Osteoblast (primary cell): ENCODE measurements at places on chromosomes 4 and X.

DNA sequence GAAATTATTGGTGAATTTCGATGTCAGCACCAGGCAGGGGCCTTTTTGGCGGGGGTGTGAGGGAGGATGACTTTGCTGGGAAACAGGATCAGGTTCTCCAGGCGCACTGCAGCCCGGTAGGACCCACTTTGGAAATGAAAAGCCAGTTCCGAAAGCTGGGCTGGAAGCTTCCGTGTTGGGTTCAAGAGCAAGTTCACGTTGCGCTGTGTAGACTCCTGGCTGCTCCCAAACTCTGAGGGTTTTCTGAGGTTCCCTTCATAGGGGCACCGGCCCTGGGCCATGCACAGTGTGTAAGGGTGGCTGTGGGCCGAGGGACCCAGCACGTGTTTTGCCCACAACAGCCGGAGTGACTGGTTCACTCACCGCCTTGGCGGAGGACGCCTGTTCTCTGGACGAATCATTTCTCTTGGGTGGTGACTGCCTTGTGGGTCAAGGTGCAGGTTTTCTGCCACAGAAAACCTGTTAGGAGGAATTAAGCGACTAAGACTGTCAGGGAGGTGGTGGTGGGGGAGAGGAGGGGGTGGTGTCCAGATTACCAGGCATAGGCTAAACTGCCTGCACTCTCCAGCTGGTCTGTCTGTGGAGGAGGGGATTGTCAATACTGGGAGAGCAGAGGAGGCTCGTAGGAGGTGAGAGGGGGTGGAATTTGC lies 8.0 kb downstream of the SHOX start:
- no peak overlapping the region for H3K4me3 ChIP-seq
- H3K27ac ChIP-seq: no peak overlapping the region
- no peak for DNase-seq
- no peaks in the 10 kb centered on the region for H3K4me1 ChIP-seq
- peaks cover 3% of the 10 kb centered on the region for H3K27me3 ChIP-seq
- H3K36me3 ChIP-seq: no peaks in the 10 kb centered on the region

DNA sequence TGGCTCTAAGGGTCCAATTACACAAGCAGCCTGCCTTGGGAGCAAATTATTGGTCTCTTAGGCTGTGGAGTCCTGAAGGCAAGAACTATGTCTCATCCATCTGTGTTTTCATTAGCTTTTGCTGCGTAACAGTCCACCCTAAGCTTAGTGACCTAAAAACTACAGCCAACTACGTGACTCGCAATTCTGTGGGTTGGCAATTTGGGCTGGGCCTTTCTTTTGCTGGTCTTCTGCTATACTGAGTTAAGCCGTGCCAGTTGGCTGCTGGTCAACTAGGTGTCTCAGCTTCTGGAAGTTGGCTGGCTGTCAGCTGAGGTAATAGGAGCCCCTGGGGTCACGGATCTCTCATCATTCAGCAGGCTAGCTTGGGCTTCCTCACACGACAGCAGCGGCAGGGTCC lies 205.6 kb upstream of the S100G start:
- DNase-seq: peak; percentile 72
- no peaks in the 10 kb centered on the region for H3K4me1 ChIP-seq
- H3K4me3 ChIP-seq: no peak overlapping the region
- H3K36me3 ChIP-seq: no peaks in the 10 kb centered on the region

DNA sequence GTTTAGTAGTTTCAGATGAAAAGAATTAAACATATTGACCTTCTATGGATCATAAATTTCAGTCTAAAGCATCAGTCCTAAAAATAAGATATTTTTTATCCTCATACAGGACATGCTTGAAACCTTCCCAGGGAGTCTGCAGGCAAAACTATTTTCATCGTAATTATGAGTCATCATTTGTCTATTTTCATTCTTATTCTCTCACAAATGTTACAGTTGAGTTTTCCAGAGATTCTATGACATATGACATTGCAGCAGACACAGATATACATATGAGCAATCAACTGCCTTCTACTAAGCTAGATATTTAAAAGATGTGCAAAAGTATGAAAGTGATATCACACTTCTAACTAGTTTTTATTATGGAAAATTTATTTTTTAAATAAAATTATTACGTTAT lies 398.0 kb downstream of the MAGEB5 start:
- no peak overlapping the region for H3K27ac ChIP-seq
- H3K4me1 ChIP-seq: no peaks in the 10 kb centered on the region
- no peak overlapping the region for H3K4me3 ChIP-seq
- H3K27me3 ChIP-seq: no peaks in the 10 kb centered on the region

DNA sequence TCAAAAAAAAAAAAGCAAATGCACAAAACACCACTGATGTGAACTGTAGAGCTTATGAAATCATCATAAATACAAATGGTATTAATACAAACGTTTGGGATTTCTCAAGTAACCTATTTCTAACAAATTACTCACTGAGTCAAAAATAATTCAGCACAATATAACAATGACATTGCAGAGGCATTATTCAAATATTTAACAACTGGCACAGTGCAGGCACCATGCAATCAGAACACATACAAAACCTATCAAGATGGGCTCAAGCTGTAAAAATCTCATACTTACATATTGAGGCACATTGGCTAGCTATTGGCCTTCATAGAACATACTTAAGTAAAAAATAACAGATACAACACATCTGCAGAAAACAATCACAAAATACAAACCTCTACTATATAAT lies 81.1 kb downstream of the LRBA start:
- H3K4me3 ChIP-seq: no peak overlapping the region
- no peaks in the 10 kb centered on the region for H3K27me3 ChIP-seq
- H3K27ac ChIP-seq: no peak overlapping the region
- H3K36me3 ChIP-seq: no peaks in the 10 kb centered on the region
- H3K4me1 ChIP-seq: no peaks in the 10 kb centered on the region
- DNase-seq: no peak

- H3K27me3 ChIP-seq: no peaks in the 10 kb centered on the region
- H3K36me3 ChIP-seq: no peaks in the 10 kb centered on the region
- no peaks in the 10 kb centered on the region for H3K4me1 ChIP-seq
- DNase-seq: no peak
- H3K4me3 ChIP-seq: no peak overlapping the region
- H3K27ac ChIP-seq: no peak overlapping the region
Observed at GRCh38 chr4:21512353-21512752, 436.2 kb downstream of the KCNIP4 start.

DNA sequence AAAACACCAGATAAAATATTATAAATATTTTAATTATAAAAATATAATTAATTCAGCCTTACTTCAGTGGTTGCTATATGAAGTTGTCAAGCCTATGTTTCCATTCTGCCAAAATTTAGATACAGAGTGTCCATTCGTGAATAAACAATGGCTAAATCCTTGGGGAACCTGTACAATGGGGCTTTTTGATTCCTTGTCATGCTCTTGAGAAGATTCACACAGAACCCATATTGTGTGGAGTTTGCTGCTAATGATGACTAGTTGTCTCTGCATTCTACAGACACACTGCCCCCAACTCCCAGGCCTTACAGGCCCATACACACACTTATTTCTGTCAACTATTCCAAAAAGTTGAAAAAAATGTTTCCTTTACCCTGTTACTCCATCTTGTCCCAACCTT lies 33.4 kb upstream of the MAGEC2 start:
- no peak for DNase-seq
- H3K27ac ChIP-seq: no peak overlapping the region
- no peaks in the 10 kb centered on the region for H3K27me3 ChIP-seq

DNA sequence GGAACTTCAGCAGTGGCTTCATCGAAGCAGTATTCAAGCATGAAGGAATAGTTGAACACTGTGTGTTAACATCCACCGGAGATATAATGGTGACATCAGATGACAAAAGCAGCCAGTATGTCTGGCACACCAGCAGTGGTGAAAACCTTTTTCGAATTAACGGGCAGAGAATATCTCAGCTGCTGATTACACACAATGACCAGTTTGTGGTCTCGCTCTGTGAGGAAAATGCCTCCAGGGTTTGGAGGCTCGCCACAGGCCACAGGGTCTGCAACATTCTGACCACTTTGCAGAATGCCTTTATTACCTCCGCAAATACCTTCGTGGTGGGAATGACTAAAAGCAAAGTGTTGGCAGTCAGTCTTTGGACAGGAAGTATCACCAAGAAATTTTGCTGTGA lies 201.5 kb downstream of the NWD2 start:
- peaks cover 3% of the 10 kb centered on the region for H3K27me3 ChIP-seq
- H3K4me1 ChIP-seq: no peaks in the 10 kb centered on the region
- DNase-seq: no peak
- H3K27ac ChIP-seq: no peak overlapping the region
- H3K4me3 ChIP-seq: no peak overlapping the region

- DNase-seq: no peak
- no peaks in the 10 kb centered on the region for H3K27me3 ChIP-seq
- peaks cover 7% of the 10 kb centered on the region for H3K4me1 ChIP-seq
- H3K36me3 ChIP-seq: no peaks in the 10 kb centered on the region
Observed at GRCh38 chrX:20218836-20219505, 47.7 kb downstream of the RPS6KA3 start.

DNA sequence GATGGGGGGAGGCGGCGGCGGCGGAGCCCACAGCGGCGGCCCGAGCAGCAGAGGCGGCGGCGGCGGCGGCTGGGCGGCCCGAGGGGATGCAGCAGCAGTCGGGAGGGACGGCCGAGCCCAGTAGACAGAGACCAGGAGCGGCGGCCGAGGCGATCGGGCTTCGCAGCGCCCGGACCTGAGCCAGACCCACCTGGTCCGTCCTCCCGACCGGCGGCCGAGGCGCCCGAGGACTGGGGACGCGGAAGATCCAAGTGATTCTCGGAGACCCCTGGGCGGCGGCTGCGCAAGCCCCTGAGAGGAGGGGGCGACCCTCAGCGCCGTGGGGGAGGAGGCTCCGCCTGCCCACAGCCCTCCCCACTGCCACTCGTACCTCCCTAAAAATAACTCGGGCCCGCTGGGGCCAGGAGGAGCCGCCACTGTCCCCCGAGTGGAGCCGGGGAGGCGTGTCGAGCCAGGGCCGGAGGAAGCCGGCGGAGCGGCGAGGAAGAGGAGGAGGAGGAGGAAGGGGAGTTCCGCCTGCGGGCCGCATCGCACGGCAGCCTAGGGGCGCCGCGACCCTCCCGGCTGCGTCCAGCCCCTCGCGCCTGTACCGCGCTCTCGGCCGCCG lies 608 bp downstream of the RAPGEF2 start:
- peak overlapping the region; percentile 88 for H3K4me3 ChIP-seq
- H3K4me1 ChIP-seq: peaks cover 27% of the 10 kb centered on the region
- no peaks in the 10 kb centered on the region for H3K36me3 ChIP-seq
- peak overlapping the region; percentile 72 for H3K27ac ChIP-seq

DNA sequence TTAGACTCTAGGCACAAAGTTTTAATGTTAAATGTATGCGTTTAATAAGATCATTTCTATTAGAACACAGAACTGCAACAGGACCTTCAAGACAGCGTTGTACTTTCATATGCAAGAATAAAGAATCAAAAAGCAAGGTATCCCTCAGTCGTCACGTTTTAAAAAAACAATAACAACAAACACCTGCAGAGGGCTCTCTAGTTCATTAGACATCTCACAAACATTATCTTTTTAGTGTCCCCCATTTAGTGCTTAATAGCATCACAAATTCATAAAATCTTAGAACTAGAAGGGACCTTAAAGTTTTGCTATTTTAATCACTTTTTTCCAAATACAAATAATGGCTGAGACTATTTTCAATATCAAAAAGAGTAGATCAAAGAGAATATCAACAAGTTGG lies 236.6 kb downstream of the DCHS2 start:
- no peak for DNase-seq
- H3K27ac ChIP-seq: no peak overlapping the region
- no peaks in the 10 kb centered on the region for H3K4me1 ChIP-seq
- H3K36me3 ChIP-seq: no peaks in the 10 kb centered on the region

GRCh38 chr4:75919920-75920319 lies 17.7 kb upstream of the PPEF2 start:
- H3K4me3 ChIP-seq: no peak overlapping the region
- peaks cover 9% of the 10 kb centered on the region for H3K4me1 ChIP-seq
- H3K27me3 ChIP-seq: no peaks in the 10 kb centered on the region
- peak; percentile 42 for DNase-seq

DNA sequence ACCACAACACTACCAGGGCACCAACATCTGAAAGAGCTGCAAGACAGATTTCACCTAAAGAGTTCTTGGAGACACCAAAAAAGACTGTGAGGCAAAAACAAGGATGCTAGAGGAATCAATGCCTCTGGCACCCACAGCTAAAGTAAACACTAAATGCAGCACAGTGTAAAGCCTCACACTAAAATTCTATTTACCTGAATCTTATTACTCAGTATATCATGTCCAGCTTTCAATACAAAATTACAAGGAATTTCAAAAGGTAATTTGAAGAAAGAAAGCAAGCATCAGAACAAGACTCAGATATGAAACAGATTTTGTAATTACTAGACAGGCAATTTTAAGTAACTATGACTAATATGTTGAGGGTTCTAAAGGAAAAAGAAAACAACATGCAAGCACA lies 19.6 kb downstream of the RAB28 start:
- no peaks in the 10 kb centered on the region for H3K27me3 ChIP-seq
- DNase-seq: no peak
- no peaks in the 10 kb centered on the region for H3K36me3 ChIP-seq
- peaks cover 2% of the 10 kb centered on the region for H3K4me1 ChIP-seq
- no peak overlapping the region for H3K27ac ChIP-seq

DNA sequence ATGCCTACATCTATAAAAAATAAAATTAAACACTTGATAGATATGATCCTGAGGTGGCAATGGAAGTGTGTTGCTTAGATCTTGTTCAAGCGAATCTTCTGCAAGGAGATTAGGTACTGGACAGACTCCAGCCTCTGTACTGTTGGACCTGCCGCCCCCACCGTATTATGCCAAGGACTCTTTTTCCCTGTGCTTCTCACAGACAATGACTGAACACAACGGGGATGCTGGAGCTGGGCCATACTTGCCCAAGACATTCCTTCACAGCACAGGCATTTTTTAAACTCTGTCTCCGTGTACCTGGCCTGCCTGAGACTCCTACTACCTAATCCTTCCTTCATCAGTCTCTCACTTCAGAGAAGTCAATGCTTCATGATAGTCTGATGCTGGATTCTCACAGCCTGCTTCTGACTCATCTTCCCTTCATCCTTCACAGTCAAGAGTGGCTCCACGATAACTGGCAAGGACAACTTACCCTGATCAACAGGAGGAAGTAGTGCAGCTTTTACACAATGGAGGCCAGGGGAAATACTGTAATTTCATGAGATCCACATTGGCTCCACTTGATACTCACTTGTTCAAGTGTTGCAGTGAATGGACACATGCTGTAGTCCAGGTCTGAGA lies 754.6 kb upstream of the AGA start:
- no peak for DNase-seq
- H3K27me3 ChIP-seq: no peaks in the 10 kb centered on the region
- no peak overlapping the region for H3K27ac ChIP-seq
- no peaks in the 10 kb centered on the region for H3K36me3 ChIP-seq

DNA sequence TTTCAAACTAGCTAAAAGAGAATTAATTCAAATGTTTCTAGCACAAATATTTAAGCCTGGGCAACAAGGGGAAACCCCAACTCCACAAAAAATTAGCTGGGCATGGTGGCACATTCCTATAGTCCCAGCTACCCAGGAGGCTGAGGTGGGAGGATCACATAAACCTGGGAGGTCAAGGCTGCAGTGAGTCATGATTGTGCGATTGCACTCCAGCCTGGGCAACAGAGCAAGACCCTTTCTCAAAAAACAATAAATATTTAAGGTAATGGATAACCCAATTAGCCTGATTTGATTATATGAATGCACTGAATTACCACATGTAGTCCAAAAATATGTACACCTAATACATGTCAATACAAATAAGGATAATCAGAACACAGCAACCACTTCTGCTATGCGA lies 14.3 kb downstream of the RCHY1 start:
- no peak overlapping the region for H3K4me3 ChIP-seq
- H3K36me3 ChIP-seq: peaks cover 17% of the 10 kb centered on the region
- H3K27me3 ChIP-seq: no peaks in the 10 kb centered on the region
- H3K4me1 ChIP-seq: peaks cover 16% of the 10 kb centered on the region
- DNase-seq: no peak

GRCh38 chrX:2320580-2321327 lies 180.0 kb downstream of the DHRSX start:
- DNase-seq: no peak
- peaks cover 8% of the 10 kb centered on the region for H3K4me1 ChIP-seq
- H3K27ac ChIP-seq: peak overlapping the region; percentile 59
